ENCODE measurements at places on chromosomes 3 and 15.

DNA sequence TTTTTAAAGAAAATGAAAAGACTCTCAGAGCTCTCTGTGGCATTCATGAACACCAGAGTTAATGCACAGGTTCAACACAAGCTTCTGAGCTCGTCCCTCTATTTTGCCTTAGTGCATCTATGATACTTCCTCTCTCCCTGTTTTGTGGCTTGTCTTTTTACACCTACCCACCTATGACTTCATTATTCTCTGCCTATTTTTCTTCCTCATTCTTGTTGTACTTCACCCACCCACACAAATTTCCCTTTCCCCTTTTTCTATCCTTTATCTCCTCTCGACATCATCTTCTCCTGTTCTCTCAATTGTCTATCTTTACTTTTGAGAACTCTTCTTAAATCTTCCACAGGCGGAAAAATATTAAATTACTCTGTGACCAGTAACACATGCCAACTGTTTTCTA lies 48.6 kb downstream of the OR5H15 start:
- no peak for DNase-seq

GRCh38 chr3:168066882-168067281 lies 28.8 kb downstream of the GOLIM4 start:
- DNase-seq = no peak

DNA sequence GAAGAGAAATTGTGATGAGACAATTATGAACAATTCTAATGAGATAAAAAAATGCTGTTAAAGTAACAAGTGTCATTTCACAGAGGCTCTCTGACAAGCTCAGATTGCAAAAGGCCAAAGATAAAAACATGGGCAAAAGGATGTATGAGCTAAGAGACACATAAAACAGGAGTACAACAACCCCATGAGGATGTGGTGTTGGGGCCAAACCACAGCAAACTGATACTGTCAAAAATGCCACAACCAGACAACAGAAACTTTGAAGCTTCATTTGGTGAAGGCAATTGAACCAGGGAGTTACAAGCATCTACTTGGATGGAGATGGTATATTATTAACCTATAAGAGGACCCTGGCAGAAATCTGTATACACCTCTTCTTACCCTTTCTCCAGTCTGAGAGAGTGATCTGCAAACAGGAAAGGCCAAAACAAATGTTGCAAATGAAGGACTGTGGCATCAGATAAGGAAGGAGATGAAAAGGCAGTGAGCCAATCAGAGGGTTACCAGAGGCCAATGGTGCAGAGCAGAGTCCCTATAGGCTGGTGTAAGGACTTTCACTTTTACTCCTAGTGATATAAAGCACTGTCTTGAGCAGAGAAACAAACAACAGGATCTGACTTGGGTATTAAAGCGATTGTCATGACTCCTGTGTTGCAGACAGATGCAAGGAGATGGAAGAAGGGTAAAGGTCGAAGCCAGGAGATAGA lies 659.0 kb downstream of the NTRK3 start:
- DNase-seq = no peak

DNA sequence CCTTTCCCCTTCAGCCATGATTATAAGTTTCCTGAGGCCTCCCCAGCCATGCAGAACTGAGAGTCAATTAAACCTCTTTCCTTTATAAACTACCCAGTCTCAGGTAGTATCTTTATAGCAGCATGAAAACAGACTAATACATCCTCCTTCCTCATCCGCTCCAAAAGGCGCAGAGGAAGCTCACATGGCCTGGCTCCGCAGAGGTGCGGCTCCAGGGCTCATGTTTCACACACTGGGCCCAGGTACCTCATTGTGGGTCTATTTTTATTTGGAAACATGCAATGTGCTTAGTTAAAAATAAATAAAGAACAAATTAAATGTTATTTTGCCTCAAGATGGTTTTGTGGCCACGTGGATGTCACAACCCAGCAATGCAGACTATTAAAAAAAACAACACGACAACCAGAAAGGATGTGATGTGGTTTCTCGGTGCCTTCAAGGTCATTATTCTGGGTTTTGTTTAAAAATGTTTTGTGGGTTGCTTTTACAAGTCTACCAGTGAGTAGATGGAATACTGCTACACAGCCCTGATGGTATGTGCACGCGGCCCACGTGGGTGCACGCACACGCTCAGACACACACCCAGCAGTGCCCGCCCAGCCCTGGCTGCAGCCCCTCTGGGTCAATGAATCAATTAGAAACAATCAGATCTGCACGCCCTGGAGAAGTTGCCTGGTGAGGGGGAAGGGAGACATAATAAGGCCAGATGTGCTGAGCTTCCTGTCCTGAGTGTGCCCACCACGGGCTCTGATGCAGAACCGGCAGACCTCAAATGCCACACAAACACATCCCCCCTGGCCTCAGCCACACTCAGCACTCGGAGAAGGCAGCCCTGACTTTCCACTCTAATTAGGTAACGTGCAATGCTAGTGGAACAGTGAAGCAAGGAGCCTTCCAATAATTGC lies 140.1 kb downstream of the ADAMTS17 start:
- DNase-seq = no peak

DNA sequence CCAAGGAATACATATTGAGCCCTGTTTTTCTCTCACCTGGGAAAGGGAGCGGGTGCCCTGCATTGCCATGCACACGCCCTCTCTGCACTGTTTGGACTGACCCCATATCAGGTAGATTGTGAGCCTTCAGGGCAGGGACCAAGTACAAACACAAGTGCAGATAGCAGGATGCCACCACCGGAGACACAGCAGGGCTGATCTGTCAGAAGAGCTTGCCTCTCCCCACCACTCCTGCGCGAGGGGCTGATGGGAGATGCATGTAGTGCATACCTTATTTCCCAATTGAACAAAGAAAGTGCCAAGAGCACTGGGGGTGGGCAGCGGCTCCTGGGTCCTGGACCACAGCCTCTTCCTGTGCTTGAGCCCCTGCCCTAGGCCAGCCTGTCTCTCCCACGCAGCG lies 9.0 kb upstream of the SLCO2A1 start:
- DNase-seq = no peak

- no peak for DNase-seq
Observed at GRCh38 chr3:13880811-13881156, 913 bp upstream of the WNT7A start.

- no peak for DNase-seq
Observed at GRCh38 chr3:60250206-60250605, 1001.0 kb downstream of the FHIT start.
